ENCODE measurements at places on chromosomes 12 and 14. TPM values are rescaled to one million over a fixed set of nuclear protein-coding genes. Genes with fewer than 3 reads are reported as not detected.

GRCh38 chr12:2618291-2618995 is 176.3 kb upstream of the FKBP4 start:
- no peak for DNase-seq

- no peak for DNase-seq
These were observed 8.3 kb upstream of the GOLGA5 start for GRCh38 chr14:92785667-92786426.

The LYZ gene
- 0.20 TPM for total RNA-seq

- DNase-seq: peak; percentile 82
These were observed 521 bp downstream of the MAP4K5 start for GRCh38 chr14:50531595-50532501.

DNA sequence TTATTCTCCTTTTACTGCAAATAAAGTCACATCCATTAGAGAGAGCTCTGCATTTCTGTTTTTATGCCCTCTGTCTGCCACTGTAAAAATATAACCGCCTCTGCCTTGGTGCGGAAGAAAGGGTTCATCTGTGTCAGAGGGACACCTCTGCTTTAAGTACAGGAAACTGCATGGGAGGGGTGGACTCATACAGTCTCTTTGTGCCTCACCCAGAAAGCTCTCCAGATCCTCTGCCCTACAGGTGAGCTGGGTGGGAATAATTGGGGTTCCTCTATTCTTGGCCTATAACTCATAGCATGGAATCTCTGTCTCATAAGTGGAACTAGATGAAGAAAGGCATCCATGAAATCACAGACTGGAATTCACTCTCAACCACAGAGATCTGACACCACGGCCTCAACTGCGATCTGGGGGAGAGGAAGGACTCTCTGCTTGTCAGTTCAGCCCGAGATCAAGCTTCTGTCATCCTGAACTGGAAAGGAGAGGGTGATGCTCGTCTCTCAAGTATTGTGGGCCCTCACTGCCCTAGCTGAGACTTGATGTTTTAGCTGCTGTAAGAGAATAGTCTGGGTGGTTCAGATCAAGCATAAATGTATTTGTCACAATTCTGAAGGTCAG is 702.3 kb downstream of the TMEM121 start:
- no peak for DNase-seq

- DNase-seq: no peak
These were observed 31.7 kb upstream of the KCNH3 start for GRCh38 chr12:49507139-49507538.

The OS9 gene
- 108 TPM for total RNA-seq

- DNase-seq: no peak
These were observed 156.0 kb downstream of the LRIG3 start for GRCh38 chr12:58764100-58764953.

The LRTM2 gene
- not detected for total RNA-seq

DNA sequence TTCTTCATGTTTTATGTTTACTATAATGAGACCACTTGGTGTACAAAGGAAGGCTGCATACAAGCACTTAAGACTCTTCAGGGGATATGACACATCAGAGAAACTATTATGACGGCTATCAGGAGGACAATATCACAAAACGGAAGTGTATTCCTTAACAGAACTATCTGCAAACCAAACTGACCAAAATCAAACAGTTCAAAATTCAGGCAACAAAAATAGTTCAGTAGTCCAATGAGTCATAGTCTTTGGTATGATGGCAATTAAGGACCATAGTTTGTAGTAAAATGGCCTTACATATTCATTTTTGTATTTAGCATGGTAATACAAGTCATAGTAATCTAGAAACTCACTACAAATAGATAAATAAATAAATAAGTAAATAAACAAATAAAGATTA is 1638.7 kb upstream of the SEL1L start:
- no peak for DNase-seq

DNA sequence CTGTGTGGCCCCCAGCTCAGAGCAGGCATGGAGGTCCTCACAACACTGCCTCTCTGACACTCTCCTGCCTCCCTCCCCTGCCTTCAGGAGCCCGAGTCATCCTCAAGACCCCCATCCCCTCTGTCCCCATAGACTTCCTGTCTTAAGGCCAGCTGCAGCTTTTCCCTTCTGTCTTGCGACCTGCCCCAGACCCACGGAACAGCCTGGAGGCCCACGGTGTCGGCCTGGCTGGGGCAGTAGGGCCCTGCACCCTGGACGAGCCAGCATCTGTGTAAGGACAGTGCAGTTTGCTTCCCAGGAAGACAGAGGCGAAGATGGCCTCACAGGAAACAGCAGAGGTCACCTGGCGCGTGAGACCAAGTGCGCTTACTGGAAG is 9.7 kb downstream of the TEDC1 start:
- no peak for DNase-seq

The TSPAN9 gene
- total RNA-seq: 34.5 TPM

The FAM161B gene
- total RNA-seq: 1.1 TPM

DNA sequence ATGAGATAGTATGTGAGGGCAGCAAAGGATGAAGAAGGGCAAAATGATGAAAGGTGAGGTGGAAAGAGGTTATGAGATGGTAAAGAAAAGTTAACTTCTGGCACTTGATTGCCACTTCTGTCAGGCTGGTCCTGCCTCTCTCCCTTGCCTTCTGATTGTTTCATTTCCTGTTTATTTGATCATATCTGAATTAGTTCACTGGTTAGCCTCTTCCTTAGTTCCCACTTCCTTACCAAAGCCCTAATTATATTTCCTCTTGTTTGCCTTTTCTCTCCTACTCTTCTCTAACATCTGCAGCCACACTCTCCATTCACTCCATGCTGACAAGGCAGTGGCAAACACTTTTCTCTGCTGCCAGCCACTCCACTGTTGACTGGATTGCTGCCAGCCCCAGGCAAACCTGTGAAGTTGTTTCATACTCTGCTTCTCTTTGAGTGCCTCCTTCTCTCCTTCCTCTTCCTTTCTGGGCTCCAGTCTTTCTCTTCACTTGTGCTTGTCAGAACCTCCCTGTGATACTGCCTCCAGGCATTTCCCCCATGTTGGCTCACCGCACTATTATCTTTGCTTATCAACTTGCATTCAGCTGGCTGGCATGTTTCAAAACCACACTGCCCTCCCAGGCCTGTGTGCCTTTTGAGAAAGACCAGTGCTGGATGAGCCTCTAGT is 8.1 kb downstream of the PNP start:
- DNase-seq: no peak

- DNase-seq: no peak
These were observed 692.7 kb upstream of the MGAT4C start for GRCh38 chr12:86948851-86949250.

DNA sequence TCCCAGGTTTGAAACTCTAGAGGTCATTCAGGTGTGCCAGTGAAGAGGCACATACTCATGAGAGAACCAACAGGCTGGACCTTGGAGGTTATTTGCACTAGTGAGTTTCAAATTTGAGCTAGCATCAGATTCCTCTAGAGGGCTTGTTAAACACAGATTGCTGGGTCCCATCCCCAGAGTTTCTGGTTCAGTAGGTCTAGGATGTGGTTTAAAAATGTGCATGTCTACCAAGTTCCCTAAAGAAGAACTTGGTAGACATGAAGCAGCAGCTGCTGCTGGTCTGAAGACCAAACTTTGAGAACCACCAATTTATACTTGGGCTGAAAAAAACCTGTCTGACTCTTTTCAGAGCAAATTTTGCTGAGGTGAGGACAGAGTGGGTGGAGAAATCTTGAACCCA is 61.7 kb downstream of the SUSD6 start:
- no peak for DNase-seq

- DNase-seq: no peak
These were observed 98.5 kb upstream of the IFNG-AS1 start for GRCh38 chr12:67890726-67891258.

DNA sequence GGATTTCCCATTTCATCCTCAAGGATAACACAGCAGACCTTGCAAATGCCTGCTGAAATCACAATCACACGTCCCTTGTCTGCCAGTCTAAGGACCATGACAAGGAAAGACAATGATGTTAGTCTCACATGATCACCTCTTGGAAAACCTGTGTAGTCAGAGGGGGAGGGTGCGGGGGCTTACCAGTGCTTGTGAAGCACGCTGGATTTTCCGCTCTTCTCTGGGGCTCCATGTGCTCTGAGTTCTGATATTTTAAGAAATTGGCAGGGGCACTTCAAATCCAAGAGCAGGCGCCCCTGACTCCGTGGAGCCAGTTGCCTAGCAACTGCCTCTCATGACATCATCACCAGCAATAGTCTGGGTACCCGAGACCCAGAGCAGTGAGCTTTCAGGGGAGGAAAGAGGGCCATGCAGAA is 200.9 kb upstream of the C14orf180 start:
- no peak for DNase-seq

DNA sequence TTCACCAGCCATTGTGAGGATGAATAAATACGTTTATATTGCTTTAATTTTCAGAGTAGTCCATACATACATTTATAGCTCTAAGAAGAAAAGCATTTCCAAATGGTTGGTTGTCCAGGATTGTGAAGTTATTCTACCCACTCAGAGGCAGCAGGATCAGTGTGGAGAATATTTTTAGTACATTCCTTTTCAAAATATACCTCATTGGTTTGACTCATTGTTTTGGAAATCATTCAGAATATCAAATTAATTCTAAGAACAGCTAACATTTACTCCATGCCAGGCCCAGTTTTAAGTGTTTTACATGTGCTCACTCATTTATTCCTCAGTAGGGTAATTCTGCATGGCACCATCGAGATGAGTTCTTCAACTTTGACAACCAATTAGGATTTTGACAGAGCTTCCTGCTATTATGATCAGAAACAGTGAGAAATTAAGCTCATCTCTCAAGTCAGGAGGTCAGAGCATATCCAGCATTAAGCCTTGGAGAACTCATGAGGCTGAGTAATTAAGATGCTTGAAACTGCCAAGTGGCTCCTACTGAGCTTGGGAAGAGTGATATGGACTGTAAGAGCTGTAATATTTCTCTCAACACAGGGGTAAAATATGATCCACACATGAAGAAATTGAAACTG is 153.3 kb upstream of the CLEC14A start:
- DNase-seq: no peak

GRCh38 chr12:103817791-103818190 is 23.2 kb downstream of the NT5DC3 start:
- no peak for DNase-seq

DNA sequence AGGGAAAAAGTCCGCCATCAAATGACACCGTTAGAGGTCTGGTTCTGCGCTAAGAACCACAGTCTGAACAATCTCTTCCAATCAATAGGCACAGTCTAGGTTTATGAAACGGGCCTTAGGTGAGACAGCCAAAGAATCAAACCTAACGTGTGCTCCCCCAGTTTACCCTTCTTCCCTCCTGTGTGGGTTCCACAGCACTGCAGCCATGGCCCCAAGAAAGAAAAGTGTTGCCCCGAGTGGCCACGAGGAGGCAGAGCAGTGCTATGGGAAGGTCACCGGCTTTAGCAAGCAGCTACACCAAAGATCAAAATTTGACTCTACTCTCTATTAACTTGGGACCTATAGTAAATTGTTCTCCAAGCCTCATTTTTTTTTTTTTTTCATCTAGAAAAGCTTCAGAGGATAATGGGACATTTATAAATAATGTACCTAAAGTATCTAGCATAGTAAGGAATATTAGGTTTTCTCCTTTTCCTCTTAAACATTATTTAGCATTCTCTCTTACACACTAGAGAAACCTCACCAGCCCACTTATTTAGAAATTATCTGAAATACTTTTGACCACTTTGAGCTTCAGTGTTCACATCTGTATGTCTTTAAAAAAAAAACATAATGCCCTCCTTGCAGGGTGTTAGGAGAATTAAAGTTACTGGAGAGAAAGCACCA is 70.2 kb upstream of the GPHB5 start:
- peak; percentile 90 for DNase-seq

The LHX5 gene
- not detected for total RNA-seq

DNA sequence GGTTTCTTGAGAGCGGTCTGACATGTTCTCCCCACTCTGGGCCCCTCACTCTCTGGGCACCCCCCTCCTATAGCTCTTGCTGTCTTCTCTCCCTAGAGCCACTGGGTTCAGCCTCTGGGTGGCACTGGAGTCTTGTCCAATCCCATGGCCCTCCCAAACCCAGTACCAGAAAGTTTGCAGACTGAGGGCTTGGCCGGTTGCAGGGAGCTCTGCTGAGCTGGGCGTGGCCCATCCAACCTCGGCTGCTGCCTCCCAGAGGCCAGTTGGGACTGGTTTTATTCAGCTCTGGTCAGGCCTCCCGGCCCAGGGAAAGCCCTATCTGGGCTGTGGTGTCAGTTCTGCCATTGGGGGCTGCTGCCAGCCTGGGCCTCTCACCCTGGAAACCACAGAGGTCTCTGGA is 37.9 kb downstream of the ISCA2 start:
- DNase-seq: peak; percentile 90

- DNase-seq: no peak
These were observed 578.7 kb upstream of the SEL1L start for GRCh38 chr14:82112210-82112839.

The C14orf119 gene
- total RNA-seq: 78.4 TPM

The CDH24 gene
- total RNA-seq: 24.0 TPM

DNA sequence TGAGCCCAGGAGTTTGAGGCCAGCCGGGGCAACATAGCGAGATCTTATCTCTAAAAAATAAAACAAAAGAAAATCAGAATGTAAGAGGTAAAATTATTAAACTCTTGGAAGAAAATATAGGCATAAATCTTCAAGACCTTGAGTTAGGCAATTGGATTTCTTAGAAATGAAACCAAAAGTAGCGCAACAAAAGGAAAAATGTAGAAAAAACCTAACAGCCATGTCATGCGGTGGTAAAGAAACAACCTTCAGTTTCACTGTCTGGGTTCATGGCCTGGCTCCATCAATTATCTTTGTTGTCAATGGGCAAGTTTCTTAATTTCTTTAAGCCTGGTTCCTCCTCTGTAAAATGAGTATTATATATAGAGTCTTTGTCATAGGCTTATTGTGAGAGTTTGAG is 5.6 kb upstream of the GCH1 start:
- DNase-seq: no peak

The RIN3 gene
- 4.9 TPM for total RNA-seq

The PTCSC3 gene
- not detected for total RNA-seq

GRCh38 chr14:52852810-52853521 is 61.6 kb upstream of the GNPNAT1 start:
- no peak for DNase-seq

The CBLN3 gene
- total RNA-seq: 2.4 TPM

DNA sequence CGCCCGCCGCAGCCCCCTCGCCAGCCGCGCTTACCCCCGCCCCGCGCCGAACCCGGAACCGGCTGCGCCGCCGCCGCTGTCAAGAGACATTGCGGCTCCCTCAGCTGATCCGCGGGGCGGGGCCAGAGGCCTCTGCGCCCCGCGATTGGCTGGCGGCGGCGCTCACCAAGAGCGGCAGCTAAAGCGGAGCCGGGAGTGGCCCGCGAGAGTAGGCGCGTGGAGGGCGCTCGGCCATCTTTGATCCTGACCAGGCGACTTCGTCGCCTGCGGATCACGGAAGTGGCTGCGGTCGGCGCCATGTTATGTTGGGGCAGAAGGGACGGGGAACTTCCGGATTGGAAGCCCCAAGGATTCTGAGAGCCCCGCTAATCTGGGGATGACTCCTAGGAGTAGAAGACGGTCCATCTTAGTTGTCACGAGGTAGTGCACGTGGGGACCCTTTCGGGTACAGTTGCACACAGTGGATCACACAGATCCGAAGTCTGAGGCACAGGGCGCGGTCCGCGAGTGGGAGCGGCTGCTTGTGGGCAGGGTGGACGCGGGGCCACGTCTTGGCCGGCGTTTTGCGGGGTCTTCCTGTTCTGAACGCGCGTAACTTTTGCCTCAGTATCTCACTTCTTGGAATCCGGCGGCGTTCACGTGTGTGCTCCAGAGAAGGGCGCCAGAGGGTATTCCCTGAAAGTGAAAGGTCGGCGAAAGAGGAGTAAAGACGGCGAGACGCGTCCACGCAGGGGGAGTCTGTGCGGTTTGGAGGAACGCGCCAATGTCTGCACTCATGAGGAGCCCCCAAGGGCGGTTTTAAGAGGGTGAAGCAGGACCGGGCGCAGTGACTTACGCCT is at the start of gene CHFR:
Gene CHFR, minus strand, starts transcription at position 93 of the 839 bp plus-strand sequence. CDS start 277 bp downstream, outside the sequence.
- peak; percentile 99 for DNase-seq

- no peak for DNase-seq
These were observed 65.0 kb upstream of the ARHGAP5 start for GRCh38 chr14:32012062-32012461.

The EIF2S3B gene
- total RNA-seq: 4.6 TPM
